Retina (tissue), 1 donor: ENCODE measurements at places on chromosomes 1 and 21.

DNA sequence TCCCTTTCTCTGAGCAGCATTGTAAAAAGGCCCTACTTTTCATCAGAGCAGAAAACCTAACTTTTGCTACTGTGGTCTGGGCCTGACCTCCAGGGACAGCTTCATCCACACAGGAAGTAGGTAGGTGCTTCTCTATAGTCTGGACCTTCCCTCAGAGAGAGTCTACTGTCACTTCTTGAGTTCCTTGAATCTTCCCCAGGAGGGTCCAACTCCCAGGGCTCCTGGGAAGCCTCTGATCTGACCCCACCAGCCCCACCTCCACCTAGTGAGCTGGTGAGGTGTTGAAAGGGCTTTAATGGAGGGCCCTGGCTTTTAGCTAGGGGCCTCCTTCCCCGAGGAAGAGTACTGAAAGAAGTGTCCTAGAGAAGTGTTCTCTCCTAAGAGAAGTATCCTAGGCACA lies 2.7 kb upstream of the VANGL2 start:
- no peak for DNase-seq

DNA sequence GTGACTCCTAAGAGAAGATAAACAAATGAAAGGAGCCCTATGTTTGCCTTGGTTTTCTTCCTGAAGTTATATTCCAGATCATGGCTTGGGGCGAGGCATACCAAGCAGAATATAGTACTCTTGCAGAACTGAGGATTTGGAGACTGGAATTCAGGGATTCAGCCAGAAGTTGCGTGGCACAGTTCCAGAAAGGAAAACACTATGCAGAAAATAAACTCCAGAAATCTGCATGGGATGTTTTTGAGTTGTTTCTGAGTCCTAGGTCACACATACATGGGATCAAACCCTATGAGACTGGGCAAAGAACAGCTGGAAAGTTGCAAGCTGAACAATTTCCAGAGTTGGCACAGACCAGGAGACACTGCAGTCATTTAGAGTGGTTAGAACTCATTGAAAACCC lies 42.9 kb upstream of the IFFO2 start:
- no peak for DNase-seq

DNA sequence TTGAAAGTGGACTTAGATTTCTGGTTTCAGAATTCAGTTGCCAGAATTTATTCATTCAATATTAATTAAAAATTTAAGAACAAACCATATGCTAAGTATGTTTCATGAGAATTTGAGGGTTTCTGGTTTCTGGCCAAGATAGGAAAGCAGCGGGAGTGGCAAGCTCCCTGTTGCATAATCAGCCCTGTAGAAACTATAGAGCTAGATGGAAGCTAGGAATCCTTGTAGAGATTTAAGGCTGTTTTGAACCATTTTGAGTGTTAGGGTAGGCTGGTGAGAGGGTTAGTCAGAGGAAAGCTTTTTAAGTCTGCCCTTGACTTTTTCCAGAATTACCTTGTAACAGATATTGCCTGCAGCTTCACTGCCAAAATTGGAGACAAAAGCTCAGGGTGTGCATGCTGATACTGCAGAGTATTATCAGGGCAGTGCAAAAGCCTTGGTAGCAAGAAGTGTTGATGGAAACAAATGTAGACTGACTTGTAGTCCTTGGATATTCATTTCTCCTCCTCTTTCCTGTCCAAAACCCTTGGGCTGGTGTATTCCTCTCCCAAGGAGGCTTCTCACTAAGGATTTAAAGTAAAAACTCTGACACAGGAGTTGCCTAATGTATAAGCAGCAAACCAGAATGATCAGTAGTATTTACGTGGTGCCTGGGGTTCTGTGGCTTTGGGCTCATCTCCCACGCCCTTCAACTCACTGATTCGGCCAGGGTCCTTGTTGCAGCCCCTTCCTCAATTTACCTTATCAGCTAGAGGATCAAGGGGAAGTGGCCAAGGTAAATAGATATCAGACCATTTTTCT lies 12.6 kb upstream of the GIPC2 start:
- DNase-seq: no peak

DNA sequence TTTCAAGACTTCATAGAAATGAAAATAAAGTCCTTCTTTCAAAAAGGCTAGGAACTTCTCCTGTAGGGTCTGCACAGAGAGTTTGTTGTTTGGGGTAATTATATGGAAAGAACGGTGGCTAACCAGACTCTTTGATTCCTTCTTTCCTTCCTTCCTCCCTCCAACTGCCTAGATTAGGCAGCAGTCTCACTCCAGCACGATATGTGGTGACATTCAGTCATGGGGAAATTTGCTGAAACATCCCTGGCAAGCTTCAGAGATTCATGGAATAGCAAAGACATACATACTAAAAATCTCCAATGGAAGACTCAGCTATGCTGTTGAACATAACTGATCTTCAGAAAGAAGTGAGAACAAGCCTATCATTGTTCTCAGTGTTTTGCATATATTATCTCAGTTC lies 4.3 kb downstream of the NTMT2 start:
- DNase-seq: no peak

DNA sequence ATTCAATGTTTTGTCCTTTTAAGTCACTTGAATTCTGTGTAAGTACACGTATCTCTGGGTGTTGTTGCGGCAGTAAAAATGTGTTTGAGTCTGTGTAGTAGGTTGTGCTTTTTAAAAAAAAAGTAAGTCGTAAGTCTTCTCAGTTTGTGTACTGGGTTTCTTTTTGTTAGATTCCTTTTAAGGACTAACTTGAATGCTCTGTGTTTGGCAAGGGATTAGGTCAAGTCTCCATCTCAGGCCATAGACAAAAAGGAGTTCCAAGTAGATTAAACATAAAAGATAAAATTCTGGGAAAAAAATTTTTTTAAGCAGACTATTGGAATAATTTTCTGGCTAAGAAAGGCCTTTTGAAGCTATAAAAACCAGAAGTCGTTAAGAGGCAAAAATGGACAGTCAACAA lies 113.1 kb downstream of the ATP5PO start:
- DNase-seq: no peak

GRCh38 chr1:82153272-82153629 lies 352.5 kb downstream of the ADGRL2 start:
- no peak for DNase-seq

DNA sequence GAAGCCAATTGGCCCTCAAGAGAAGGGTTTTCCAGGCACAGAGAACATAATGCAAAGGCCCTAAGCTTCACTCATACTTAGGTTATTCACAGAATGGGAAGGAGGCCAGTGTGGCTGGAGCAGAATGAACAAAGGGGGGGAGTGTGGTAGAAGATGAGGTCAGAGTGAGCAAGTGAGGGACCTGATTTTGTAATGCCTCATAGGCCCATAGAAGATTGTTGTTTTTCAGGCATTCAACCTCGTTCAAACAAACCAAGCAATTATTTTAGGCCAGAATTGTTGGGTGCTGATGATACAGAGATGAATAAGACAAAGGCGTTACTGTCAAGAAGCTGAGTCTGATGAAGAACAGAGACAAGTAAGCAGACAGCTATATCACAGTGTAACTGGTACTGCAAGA lies 54.5 kb upstream of the RAP1A start:
- DNase-seq: no peak

DNA sequence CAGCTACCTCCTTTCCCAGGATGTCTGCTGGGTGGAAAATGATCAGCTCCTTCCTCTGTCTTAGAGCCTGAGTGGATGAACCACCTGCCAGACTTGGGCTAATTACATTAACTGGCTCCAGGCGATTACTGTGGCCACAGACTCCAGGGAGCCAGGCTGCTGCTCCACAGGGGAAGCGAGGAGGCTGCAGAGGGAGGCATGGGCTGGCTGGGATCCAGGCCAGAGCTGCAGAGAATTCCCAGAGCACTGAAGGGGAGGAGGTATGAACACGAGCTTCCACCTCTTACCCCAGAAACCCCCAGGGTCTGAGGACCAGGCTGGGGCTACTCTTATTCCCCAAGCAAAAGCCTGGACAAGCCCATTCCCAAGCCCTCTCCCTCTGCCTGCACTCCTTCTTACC lies 136.0 kb upstream of the KLHDC7A start:
- DNase-seq: peak; percentile 53

GRCh38 chr21:36104317-36105300 lies 30.3 kb upstream of the CBR3 start:
- DNase-seq: peak; percentile 67

- peak; percentile 26 for DNase-seq
These were observed at the start of gene GBP4 for GRCh38 chr1:89198491-89199072. Gene GBP4 (minus strand): TSS chr1:89198942. CDS start chr1:89198834, 108 bp downstream.

DNA sequence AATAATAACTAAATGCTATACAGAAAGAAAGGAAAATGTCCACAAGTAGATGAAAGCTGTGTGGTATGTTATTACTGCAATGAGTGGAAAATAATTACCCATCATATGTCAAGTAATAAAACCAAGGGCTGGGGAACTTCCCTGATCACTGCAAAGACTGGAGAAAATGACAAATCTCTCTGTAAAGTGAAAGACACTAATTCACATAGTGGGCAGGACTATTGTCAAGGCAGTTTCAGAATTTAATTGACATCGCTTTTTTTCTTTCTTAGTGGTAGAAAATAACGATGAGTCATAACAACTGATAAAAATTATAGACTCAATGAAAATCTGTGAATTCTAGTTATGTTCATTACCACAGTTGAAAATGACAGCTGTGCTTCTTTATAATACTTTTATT lies 153.7 kb upstream of the ST6GALNAC5 start:
- DNase-seq: no peak

DNA sequence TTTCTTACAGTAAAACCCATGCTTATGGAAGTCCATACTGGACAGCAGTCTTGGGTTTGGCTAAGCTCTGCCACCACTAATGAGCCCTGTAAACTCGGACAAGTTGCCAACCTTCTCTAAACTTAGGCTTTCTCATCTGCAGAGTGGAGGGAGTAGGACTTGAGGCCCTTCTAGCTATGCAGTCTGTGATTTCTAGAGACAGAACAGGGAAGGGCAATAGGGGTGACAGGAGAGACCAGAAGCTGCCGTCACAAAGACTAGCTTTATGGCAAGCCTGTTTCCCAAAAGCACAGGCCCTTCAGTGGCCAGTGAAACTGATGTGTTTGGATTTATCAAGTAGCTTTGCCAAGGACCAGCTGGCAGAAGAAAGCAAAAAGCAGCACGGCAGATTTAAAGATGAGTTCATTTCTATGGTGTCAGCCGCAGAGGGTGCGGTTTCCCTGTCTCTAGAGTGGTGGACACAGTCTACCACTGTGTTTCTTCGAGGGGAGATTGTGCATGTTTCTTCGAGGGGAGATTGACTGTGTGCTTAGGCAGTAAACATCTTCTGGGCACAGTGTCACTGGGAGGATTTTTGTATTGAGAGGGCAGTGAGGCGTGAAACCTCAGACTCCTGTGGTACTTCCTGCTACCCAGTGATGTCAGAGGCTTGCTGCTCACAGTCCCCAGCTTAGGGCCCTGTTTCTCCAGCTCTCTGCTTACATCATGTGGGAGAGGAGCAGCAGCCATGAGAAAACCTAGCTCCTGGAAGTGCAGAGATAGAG lies 119.0 kb downstream of the ROR1 start:
- peak; percentile 70 for DNase-seq

- DNase-seq: no peak
These were observed 155.6 kb upstream of the NBPF11 start for GRCh38 chr1:148307583-148308185.

- DNase-seq: no peak
These were observed 99.3 kb upstream of the ESRRG start for GRCh38 chr1:216822480-216822879.

DNA sequence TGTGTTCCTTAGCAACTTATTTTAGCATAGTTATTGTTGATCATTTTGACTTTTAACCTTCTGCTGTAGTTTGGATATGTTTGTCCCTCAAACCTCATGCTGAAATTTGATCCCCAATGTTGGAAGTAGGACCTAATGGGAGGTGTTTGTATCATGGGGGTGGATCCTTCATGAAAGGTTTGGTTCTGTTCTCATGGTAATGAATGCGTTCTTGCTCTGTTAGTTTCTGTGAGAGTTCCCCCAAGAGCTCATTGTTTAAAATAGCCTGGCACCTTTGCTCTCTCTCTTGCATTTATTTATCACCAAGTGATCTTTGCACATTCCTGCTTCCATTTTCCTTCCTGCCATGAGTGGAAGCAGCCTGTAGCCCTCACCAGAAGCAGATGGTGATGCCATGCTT lies 372.1 kb upstream of the VAMP3 start:
- no peak for DNase-seq

DNA sequence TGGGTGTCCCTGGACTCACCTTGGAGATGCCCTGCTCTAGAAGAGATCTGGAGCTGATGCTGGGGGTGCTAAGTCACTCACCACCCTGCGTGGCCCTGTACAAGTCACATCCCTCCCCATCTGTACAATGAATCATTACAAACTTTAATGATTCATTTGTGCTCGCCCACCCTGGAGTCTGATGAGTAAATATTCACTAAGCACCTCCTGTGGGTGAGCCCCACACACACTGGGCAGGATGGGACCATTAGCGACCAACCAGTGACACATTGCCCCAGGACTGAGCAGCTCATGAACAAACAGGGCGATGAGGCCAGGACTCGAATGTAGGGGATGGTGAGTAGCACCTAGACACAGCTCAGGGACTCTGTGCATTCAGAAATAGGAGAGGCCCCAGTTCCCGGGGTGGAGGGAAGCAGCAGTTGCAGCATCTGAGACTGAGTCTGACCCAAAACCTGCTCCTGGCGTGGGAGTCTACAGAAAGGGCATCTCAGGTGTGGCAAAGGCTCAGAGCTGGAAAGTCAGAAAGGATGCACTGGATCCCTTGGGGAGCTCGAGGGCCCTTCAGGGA lies 18.1 kb upstream of the PDZK1IP1 start:
- DNase-seq: no peak

DNA sequence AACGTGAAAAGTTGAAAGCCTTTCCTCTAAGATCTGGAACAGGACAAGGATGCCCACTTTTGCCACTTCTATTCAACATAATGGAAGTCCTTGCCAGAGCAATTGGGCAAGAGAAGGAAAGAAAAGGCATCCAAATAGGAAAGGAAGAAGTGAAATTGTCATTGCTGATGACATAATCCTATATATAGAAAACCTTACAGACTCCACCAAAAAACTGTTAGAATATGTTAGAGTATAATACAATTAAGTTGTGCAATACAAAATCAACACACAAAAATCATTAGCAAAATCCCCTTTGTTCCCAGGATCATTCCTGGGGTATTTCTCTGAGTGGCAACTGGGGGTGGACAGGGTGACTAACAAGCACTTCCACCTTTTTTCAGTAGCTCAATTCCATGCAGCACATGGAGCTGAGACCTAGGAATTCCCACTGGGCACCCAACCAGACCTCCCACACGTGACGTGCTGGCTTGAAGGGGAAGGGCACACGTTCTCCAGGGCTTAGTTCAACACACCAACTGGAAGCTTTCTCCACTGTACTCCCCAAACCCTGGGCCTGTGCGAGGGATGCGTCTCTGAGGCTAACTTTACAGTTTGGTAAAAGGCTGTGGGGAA lies 9.6 kb downstream of the STUM start:
- DNase-seq: no peak

DNA sequence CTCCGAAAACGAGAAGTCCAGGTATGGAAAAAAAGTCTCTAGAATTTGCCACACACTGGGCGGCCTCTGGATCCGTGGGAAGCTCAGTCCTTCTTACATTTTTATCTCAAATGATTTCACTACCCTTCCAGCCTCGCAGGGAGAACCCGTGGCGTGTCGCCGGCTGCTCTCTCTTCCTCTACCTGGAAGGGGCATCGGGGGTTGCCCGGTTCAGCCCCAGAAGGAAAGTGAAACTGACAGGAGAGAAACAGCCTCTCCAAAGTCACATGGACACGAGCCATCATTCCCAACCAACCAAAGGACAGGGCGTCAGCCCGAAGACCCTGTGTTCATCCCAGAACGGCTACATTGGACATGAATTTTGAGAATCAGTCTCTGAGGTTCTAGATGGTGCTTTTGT lies 182.5 kb downstream of the ADSS2 start:
- DNase-seq: no peak
